Activated CD4-positive, alpha-beta T cell treated with anti-CD3 and anti-CD28 coated beads for 36 hours (primary cell): ENCODE measurements at places on chromosomes 7 and 10. TPM values are rescaled to one million over a fixed set of nuclear protein-coding genes. Genes with fewer than 3 reads are reported as not detected.
A peak's percentile ranks its signal among the peaks of the same experiment; 100 is the strongest.

- DNase-seq = no peak
These were observed 160.9 kb upstream of the SEMA3C start for GRCh38 chr7:81079746-81080145.

The WASL gene
- 5.5 TPM for total RNA-seq

The SUN1 gene
- 74.6 TPM for total RNA-seq

DNA sequence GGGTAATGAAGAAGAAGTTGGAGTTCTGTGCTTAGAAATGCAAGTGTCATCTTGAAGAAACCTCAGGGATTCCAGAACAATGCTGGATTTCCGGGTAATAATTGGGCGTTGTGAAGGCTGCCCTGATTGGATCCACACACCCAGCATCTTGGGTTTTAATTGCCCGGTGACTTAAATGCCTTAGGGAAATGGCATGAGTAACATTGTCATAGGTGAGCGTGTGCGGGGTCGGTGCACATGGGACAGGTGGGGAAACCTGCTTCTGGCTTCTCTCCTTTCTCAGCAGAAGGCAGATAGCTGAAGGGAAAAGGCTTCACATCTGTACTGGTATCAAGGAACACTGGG is 15.2 kb upstream of the CAMK1D start:
- DNase-seq = no peak

DNA sequence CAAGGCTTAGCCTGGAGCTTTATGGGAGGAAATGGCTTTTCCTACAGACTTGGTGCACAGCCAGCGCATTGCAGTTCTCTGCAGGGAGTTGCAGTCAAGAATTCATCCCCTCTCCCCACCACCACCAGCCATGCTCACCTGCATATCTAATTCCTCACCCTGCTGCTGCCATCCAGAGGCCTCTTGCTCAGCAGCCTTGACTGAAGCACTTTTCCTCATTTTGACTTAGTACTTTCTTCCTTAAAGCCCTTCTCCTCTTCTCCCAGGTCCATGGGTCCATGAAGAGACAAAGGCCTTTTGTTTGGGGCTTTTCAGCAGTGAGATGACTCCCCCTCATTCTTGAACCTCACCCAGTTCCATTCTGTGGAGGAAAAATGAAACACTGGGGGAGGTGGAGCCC is 39.7 kb upstream of the GPR141 start:
- no peak for DNase-seq

The ARMC10 gene
- total RNA-seq = 42.6 TPM

- DNase-seq = no peak
These were observed 185.2 kb downstream of the DKK1 start for GRCh38 chr10:52499281-52499680.

The AKR1C2 gene
- total RNA-seq = not detected

DNA sequence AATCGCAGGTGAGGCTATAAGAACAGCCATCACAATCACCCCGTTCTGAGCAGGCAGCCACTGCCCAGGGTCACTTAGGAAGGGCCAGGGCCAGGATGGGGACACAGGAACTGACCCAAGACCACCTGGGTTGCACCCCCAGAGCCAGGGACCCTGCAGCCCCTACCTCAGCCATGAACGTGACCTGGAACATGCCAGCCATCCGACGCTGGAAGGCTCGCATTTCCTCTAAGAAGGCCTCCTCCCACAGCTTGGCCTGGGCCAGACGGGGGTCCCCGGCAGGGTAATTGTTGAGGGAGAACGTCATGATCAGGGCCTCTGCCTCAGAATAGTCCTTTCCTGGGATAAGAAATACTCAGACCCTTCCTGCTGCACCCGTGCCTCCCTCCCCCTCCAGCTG is 5.0 kb downstream of the NPC1L1 start:
- DNase-seq = no peak

DNA sequence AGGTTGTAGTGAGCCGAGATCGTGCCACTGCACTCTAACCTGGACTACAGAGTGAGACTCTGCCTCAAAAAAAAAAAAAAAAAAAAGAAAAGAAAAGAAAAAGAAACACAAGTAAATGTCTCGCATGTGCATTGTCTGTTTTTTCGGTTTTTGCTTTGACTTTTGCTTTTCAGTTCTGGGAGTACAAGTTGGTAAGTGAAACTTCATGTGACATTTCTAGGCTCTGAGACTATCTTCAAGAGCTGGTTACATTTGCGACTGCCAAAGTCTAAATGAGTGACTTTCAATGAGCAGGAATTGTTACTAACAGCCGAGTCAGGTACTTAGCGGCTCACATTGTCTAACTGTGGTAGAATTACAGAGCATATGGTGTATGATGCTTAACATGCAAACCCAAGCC is 107.0 kb upstream of the CELF2 start:
- DNase-seq = no peak

DNA sequence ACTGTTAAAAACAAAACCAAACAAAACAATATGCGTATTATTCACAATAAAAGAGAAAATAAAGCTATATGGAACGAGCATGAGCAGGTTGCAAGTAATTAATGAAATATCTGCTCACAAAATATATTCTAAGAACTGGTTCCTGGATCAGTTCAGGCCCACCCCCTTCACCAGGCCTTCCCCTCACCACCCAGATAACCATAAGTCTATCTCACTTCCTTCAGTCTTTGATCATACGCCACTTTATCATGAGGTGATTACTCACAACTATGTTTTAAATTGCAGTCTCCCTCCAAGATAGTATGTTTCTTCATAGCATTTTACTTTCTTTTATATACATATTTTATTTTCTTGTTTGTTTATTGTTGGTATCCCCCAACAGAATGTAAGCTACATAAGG is 263.1 kb upstream of the HGF start:
- DNase-seq = no peak

DNA sequence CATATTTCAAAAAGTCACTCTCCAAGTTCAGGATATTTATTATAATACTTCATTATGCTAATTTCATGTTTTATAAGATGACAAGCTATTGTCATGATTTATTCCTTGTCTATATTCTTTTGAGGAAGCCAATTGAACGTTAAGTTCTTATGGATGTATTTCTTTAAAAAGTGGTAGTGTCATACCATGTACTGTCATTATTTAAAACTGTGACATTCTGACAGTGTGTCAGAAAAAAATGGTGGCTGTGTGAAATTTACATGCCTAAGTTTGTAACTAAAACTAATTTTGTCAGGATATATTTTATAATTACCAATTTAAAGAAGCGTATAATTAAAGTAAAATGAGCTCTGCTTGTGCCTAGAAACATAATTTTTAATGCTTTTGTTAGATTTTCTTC is 158.9 kb upstream of the HDAC9 start:
- DNase-seq = no peak

The KCNIP2 gene
- 2.8 TPM for total RNA-seq

The TMEM273 gene
- 28.0 TPM for total RNA-seq

GRCh38 chr10:102229810-102230263 is 3.7 kb downstream of the ELOVL3 start:
- DNase-seq = peak; percentile 94

DNA sequence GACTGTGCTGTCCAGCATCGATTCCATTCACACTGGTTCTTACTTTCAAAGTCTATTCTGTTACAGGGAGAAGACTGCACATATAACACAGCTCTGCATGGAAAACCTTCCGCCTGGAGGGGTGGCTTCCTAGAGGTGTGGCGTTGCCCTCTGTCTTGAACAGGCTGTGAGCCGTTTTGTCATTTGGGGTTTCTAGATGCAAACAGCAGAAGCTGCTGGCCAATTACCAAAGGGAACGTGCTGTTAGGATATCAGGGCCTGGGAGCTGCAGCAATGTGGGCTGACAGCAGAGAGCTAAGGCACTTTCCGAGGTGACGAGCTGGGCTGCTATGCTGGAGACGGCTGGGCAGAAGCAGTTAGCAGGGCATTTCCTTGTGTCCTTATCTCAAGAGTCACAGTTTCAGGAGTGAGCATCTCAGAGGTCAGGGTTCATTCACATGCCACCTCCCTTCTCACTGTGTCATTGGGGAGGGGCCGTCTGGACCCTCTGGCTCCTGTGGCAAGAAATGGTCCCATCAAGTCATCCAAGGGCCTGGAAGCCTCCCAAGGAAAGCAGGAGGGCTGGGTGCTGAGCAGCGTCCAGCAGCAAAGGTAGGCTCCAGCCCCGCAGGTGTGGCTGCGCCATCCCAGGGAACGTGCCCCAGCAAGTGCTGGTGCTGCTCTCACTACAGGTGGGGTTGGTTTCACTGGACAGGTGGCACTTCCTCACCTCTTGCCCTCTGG is 106.5 kb downstream of the WDR37 start:
- DNase-seq = no peak

DNA sequence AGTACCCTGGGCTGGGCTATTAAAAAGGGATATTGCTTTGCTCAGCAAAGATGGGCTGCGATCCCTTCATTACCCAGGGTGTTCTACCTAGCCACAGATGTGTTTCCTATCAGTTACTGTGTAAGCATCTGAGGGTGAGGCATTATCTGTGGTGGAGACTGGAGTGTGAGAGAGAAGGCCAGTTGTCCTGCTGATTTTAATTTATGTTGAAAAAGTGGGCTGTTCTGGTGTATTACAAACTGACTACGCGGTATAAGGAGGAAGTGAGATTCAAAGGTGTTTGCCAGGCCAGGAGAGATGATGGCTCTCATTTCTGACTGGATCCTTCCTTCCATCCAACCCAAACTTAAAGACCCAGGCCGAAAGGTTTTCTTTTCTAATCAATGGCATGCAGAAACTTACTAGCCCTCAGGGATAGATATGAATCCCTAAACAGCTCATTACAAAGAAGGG is 7.6 kb downstream of the TCF7L2 start:
- no peak for DNase-seq

- no peak for DNase-seq
These were observed 5.1 kb upstream of the TBX20 start for GRCh38 chr7:35258868-35259522.

The PDZD7 gene
- total RNA-seq = 0.32 TPM

DNA sequence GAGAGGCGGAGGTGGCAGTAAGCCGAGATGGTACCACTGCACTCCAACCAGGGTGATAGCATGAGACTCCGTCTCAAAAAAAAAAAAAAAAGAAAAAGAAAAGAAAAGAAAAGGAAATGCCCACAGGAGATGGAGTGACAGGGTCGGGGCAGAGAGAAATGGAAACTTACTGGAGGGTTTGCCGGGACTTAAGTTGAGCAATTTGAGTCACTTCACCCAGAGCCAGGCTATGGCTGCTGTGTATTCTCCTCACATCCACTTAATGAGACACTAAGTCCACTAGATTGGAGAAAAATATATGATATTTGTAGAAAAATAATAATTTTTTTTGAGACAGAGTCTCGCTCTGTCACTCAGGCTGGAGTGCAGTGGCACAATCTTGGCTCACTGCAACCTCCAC is 4.6 kb upstream of the PFKFB3 start:
- no peak for DNase-seq

The ARHGEF5 gene
- 14.8 TPM for total RNA-seq

DNA sequence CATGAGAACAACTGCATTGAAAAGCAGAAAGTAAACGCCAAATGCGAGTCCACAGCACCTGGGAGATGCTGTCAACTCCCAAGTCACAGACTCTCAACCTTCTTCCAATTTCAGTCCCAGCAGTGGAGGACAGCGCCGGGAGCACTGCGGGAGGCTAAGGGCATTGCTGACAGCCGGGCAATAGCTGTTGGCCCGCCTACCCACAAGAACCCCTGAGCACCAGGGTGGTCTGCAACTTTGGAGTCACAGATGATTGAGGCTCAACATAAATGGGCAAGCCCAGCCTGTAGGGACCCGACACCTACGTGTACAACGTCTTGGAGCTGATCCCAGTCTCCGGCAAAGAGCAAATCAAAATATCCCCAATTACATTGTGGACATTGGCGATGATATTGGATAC is 262.9 kb downstream of the TCERG1L start:
- no peak for DNase-seq

DNA sequence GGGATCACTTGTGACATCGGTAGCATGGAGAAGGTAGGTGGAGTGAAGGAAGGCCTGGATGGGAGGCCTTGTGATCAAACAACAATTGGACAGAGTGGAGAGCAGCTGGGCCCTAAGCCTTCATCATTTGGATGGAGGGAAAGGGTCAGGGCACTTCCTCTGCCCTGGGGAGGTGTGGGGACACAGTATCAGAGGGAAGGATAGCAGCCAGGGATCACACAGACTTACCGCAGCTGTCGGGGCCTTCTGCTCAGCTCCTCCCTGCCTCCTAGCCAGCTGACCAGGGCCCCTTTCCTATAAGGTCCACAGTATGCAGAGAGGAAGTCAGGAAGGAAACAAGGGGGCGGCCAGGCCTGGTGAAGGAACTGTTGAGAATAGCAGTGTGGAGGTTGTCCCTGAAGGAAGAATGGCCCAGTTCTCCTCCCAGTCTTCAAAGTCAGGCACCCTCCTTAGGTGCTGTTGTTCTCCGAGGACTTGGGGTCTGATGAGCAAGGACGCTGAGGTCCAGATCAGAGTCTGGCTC is 62.1 kb downstream of the ABCC2 start:
- no peak for DNase-seq

GRCh38 chr7:22417349-22417748 is 60.4 kb upstream of the RAPGEF5 start:
- no peak for DNase-seq

- no peak for DNase-seq
These were observed 323.7 kb upstream of the ANKRD30A start for GRCh38 chr10:36801660-36802059.

DNA sequence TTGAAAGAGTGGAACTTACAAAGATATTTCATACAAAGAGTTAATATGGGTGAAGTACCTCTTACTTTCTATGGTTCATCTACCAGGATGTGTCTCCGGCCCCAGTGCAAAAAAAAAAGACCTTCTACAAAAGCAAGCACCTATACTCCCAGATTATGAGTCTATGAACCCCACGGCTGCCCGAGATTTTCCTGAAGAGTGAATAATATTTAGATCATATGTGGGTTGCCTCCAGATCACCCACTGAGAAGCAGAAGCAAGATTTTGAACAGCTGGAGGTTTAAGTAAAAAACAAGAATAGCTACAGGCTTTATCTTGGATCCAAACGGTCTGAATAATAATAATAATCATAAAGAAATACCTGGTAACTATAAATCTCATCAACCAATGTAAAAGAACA is 207.7 kb downstream of the SKAP2 start:
- DNase-seq = no peak

The SPDYE9 gene
- total RNA-seq = not detected

- no peak for DNase-seq
These were observed 82.4 kb upstream of the NME8 start for GRCh38 chr7:37765872-37766525.

DNA sequence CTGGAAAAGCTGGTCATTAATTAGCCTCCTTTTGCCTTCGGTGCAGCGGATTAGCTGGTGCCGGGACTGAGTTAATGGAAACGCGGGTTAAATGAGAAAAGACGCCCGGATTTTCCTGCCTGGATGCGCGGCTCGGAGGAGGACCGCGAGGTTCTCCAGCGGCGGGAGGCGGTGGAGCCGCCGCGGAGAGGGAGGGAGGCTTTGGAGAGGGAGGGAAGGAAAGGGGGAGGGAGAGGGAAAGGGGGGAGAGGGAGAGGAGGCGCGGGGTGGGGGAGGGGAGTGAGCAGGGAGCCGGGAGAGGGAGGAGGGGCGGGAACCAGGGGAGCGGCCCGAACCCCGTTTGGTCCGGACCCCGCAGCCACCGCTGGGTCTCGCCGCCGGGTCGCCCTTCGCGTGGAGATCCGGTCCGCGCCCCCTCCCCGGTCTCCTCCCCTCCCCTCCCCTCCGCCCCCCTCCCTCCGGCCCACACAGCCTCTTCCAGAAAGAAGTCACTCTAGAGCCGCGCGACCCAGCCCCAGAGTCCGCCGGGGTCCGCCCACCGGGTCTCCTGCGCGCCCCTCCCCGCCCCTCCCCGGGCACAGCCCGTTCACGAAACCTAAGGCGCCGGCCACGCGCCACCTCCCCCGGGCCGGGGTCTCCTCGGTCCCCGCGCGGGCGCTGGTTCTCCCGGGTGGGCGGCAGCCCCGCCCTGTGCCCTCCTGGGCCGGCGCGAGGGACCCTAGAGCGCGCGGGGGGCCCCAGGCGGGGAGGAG is 347.5 kb downstream of the DNAJB6 start:
- no peak for DNase-seq

The SDHAF3 gene
- total RNA-seq = 30.2 TPM

- DNase-seq = no peak
These were observed 3.2 kb upstream of the ZNF248 start for GRCh38 chr10:37860494-37861190.
